ENCODE measurements at places on chromosomes 7 and 10.
A peak's percentile ranks its signal among the peaks of the same experiment; 100 is the strongest.

DNA sequence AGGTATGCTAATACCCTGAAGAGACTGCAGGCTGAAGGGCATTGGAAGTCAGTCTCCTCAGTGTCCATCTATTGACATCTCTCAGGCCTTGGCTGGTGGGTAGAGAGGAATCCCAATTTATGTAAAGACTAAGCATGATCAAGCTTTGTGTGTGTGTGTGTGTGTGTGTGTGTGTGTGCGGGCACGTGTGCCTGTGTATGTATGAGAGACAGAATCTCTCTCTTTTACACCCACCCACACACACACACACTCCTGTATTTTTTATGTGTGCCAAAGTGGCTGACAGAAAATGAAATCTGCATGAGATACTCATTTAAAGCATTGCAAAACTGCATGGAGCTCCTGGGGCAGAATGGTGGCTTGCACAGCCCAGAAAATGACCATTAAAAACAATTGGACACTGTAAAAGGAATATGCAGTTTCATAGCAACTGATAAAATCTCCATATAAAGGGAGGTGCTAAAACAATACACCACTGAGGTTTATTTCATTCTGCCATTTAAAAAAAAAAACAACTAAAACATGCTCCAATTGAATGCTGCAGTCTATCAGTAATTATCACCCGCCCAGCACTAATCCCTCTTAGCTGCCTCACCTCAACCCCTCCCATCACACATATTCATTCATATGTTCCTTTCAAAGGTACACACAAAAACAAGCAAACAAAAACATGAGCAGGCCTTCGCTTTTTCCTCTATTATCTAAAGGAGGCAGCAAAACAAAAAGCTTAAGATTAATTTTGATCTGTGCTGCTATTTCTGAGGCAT lies 385.0 kb downstream of the KCNMA1 start:
- DNase-seq: no peak

GRCh38 chr10:43108951-43109350 lies 29.3 kb upstream of the CSGALNACT2 start:
- DNase-seq: no peak

DNA sequence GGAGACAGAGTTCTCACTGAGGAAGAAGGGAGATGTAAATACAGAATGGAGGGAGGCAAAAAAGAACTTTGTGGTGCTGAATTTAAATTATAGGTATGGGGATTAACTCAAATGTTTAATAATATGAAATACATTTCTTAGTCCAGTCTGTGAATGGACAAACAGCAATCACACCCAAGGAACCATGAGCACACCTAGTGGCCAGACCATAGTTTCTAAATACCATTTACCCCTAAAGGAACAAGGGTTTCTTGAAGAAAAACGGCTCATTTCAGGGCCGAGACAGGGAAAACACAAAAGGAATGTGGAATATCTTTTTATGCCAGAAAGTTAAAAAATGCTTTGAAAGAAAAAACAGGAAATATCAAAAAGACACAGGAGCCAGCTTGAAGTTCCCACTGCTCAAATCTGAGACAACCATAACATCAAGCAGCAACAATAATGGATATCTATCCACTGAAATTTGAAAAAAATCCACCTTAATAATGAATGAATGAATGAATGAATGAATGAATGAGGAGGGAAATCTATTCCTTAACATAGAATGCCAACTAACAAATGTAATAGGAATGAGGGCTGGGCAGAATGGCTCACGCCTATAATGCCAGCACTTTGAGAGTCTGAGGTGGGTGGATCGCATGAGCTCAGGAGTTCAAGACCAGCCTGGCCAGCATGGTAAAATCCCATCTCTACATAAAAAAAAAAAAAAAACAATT lies 8.6 kb downstream of the IPMK start:
- no peak for DNase-seq

DNA sequence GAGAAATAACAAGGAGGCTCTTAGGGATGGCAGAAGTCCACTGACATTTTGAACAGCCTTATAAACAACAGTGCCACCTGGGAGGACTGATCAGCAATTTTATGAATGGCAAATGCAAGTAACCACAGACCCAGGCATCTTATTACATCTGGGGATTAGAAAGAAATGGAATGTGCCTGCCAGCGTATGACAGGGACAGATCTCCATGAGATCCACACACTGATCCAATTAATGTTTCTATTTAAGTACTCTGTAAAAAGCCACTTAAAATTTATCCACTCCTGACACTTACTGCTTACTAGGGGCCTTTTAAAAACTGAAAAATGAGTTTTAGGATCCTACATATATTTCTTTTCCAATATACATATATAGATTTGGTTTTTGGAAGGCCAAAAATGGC lies 28.6 kb downstream of the PARD3 start:
- no peak for DNase-seq

DNA sequence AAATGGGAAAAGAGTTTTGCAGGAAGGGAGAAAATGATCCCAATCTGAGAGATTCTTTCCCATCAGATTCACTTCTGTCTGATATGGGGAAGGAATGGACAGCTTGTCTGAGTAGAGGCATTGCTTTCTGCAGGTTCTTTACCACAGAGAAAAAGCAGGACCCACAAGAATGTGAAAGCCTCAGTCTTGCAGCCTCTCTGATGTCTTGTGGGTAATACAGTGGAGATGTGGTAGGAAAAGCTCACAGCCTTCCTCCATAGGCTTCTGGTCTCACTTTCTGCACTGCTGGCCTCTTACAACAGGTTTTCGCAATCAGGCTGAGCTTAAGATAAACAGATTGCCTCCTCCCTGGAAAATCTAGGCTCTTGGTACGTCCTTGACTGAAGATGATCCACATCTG lies 551 bp downstream of the IFIT1 start:
- DNase-seq: peak; percentile 48

- no peak for DNase-seq
Observed at GRCh38 chr7:98238076-98238475, 14.0 kb downstream of the TECPR1 start.

- peak; percentile 86 for DNase-seq
Observed at GRCh38 chr10:85548034-85548433, 818.6 kb downstream of the GRID1 start.

DNA sequence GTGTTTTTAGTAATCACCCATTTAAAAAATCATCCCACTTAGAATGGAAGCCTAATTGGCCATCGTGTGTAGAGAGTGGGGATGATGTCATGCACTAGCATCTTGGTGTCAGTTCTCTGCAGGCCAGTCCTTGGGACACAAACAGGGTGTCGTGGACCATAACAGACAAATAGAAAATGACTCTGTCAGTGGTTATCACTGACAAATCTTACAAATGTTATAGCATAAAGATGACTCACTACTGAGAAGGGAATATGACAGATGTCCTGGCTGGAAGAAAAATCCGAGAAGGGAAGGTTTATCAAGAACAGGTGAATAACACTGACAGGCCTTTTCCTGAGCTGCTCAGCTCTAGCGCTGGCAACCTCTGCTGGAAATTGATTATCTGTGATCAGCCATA lies 10.6 kb downstream of the CABCOCO1 start:
- peak; percentile 1 for DNase-seq

DNA sequence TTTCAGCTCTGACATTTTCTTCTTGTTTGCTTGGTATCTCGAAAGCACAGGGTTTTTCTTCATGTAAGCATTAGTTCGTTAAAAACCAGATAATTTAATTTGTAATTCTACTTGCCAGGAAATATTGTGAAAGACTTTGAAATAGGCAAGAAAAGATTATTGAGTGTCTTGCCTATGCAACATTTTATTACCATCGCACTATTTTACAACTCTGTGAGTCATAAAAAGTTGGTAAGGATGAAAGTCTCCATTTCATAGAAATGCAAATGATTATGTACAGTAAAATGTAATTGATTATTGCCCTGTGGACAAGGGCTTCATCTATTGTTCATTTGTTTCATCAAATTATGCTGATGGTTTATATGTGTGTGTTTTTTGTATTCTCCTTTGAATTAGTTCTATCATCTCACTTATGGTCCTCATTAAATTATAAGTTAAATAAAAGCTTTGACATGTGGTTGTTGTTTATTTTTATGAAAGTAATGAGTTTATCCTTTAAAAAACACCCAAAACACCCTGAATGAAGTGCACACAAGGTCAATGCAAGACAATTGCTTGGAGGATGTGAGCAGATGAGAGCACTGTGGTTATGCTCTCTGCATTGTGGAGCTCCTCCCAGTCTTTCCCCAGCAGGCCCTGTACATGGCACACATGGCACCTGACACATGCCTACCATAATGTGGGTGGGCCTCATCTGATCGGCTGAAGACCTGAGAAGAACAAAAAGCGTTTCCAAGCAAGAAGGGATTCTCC lies 230.8 kb downstream of the CXCL12 start:
- DNase-seq: no peak

DNA sequence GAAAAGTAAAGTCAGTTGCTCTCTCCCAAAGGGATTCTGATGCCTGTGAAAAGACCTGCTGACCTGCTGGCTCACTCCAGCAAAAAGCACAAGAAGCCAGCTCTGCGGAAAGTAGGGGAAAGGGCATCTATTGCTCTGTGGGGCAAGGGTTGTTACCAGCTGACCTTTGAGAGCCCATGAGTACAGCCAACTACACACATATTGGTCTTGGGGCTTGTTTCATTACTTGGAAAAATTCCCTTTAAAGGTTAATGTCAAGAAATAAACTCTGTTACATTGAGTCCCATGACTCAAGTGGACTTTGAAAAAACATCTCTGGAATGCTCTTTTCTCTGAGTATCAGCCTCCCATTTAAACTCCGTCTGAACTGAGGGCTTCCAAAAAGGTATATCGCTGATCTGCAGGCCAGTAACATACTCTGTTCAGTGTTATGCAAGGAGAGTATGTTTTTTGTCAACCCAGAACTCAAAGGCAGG lies 53.2 kb downstream of the PANK1 start:
- no peak for DNase-seq

DNA sequence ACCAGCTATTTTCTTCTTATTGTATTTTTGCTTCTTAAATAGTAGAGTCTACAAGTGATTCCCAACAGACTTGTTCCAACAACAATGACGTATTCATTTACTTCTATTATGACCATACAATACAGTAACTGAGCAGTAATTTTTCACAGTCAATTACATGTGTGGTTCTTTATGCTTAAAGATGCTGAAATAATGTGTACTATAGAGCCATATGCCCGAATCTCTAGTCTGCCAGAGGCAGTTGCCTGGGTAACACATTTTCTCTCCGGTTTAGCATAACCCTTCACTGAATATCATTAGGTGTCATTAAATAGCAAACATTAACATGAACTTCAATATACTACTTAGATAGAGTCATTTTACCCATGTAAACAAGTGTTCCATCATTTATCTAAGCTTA lies 75.0 kb downstream of the SLC25A13 start:
- DNase-seq: no peak

DNA sequence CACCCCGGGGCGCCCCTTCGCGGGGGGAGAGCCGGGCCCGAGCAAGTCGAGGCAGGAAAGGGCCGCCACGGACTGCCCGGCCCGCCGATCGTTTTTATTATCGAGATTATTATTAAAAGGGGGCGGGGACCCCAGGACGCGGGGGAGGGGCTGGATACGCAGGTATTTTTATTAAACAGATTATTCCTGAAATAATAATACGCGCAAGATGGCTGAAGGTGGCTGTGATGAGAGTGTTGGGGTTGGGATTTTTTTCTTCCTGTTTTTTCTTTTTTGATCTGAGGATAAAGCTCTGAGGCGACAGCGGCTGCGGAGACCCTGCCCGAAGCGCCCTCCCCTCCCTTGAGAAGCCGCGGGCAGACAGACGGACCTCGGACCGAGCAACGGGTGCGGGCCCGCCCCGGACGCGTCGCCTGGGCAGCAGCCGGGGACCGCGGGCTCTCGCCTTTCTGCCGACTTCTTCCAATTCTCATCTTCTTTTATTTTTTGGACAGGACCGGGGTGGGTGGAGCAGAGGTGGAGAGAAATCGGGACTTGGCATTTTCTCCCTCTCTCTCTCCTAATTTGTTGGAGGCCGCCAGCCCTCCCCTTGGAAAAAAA lies 1.4 kb upstream of the TRIM8 start:
- DNase-seq: peak; percentile 54

DNA sequence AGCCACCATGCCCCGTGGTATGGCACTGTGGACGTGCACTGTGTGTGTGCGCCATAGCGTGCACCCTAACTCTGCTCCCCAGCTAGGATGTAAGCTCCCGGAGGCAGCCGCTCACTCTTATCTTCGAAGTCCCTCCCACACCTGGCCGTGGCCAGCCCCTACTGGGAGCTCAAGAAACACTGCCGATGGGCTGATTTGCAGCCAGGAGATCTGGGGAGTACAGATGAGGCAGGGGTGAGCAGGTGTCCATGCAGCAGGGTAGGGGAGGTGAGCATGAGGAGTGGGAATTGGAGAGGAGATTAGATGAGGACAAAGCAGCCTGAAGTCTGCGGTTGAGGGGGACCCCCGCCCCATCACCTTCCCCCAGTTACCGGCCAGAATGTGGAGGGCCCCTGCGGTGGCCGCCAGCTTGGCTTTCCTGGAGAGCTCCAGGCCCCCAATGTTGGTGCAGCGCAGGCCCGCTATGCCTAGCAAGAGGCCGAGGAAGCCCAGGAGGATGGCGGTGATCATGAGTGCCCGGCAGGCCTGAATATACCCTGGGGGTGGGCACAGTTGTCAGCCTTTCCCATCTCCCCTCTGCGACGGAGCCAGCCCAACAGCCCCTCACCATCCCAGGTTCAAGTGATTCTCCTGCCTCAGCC lies 3.6 kb downstream of the CLDN15 start:
- no peak for DNase-seq

DNA sequence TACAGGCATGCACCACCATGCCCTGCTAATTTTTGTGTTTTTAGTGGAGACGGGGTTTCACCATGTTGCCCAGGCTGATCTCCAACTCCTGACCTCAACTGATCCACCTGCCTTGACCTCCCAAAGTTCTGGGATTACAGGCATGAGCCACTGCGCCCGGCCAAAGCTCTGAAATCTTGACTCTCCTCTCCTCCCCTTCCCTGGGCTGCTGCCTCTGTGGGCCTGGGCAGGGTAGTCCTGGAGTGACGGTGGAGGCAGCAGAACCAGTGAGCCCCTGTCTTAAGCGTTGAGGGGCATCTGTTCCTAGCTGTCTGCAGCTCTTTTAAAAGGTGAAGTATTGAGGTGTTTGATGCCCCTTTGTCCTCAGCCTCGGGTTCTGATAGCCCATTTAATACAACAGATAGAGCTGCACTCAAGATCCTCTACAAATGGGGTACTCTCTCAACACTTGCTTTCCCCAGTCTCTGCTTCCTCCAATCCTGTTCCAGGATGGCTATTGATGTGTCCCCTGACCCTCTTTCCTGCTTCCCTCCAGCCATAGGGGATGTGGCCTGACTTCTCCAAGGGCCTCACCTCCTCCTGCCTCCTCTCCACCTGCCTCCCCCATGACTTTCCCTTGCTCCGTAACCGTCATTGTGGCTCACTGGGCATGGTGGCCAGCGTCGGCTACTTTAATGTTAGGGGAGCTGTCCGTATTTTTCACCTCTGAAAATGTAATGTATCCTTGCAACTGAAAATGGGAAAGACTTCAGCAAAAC lies 442.5 kb downstream of the GLRX3 start:
- no peak for DNase-seq

- no peak for DNase-seq
Observed at GRCh38 chr7:33431543-33431942, 302.2 kb downstream of the BBS9 start.
